ENCODE measurements at places on chromosomes 12 and 14.

DNA sequence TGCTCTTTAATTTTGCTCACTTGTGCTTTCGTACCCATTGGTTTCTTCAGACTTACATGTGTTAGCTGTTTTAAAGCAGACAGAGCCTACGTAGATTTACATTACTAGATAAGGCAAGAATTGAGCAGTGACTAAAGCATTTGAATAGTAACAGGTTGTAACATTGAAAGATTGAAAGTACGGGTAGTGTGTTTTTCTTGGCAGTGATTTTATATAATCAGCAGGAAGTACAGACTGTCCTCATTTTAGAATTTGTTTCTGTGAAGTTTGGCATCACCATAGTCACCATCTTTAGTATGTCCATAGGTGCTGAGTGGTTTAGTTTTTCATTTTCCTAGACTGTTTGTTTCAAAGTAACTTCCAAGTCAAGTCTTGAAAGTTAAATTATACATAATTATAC lies 14.0 kb downstream of the RTRAF start:
- no peak for DNase-seq

GRCh38 chr12:14695715-14696141 lies 671 bp downstream of the GUCY2C start:
- no peak for DNase-seq

DNA sequence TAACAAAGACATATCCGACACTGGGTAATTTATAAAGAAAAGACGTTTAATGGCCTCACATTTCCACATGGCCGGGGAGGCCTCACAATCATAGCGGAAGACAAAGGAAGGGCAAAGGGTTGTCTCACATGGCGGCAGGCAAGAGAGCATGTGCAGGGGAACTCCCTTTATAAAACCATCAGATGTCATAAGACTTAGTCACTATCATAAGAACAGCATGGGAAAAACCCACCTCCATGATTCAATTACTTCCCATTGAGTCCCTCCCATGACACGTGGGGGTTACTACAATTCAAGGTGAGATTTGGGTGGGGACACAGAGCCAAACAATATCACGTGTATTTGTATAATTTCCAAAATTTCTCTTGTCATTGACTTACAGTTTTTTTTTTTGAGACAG lies 5.5 kb upstream of the LMNTD1 start:
- DNase-seq = peak; percentile 0

- no peak for DNase-seq
Observed at GRCh38 chr14:69613312-69614073, 2.1 kb downstream of the SUSD6 start.

- DNase-seq = no peak
Observed at GRCh38 chr14:96705422-96706092, 91.6 kb upstream of the VRK1 start.

GRCh38 chr14:95496111-95496681 lies 20.3 kb downstream of the SYNE3 start:
- DNase-seq = no peak

- no peak for DNase-seq
Observed at GRCh38 chr14:24673534-24674203, 39.7 kb upstream of the GZMB start.

- DNase-seq = no peak
Observed at GRCh38 chr14:51285120-51285519, 45.1 kb downstream of the TMX1 start.

DNA sequence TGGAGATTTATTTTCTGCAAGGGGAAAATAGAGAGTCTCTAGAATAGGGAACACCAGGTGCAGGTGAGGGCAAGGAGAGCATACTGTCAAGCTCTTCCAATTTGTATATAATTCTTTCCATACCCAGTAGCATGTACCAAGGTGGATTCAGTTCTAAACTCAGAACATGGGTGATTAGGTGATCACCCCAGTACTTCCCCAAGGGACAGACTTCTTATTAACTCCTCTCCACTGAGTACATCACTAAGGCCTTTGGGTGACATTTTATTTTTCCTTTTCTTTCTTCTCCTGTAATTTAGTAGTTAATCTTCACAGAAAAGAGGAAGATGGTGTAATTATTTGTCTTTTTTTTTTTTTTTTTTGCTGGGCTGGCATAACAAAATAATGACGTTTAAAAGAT lies 54.2 kb downstream of the DIP2B start:
- DNase-seq = no peak

DNA sequence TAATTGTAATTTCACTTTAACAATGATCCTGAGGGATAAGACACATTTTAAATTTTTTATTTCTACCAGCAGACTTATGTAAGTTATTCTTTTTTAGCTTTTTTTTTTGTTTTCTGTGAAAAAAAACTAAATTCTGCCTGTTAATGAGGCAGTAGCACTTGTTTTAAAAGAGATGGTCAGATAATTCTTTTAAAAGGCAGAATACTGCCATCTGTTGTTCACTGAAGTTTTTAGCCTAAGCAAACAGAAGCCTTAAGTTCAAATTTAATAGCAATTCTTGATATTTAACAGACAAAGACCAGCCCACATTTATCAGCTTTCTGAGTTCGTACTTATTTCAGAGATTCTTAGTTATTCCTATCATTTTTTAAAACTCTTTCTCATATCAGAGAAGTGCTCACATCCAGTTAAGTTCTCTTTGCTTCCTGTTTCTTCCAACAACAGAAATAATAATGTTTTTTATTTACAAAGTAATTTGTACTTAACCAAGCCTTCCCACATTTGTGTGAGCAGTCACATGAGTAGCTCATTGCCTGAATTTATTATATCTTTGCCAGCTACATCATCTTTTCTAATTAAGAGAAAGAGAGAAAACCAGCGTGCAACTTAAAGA lies 93.4 kb upstream of the SLCO1C1 start:
- DNase-seq = no peak

- DNase-seq = no peak
Observed at GRCh38 chr12:85804663-85805062, 31.5 kb downstream of the RASSF9 start.

GRCh38 chr12:46371718-46372543 lies 642 bp downstream of the SLC38A2 start:
- DNase-seq = peak; percentile 39

DNA sequence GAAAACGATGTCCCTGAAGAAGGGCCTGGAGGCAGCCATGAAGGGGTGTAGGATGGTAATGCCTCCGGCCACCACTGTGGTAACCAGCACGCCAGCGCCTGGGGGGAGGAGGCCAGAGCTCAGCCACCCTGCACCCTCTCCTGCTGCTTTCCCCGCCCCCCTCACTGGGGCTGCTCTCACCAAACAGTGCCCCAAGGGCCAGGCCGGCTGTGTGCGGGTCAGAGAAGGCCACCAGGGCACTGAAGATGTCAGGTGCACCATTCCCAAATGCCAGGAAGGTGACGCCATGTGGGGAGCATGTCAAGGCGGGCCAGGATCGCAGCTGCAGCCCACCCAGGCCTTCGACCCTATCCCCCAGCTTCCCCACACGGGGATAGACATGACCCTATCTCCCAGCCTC lies 14.5 kb downstream of the SLC8B1 start:
- no peak for DNase-seq

DNA sequence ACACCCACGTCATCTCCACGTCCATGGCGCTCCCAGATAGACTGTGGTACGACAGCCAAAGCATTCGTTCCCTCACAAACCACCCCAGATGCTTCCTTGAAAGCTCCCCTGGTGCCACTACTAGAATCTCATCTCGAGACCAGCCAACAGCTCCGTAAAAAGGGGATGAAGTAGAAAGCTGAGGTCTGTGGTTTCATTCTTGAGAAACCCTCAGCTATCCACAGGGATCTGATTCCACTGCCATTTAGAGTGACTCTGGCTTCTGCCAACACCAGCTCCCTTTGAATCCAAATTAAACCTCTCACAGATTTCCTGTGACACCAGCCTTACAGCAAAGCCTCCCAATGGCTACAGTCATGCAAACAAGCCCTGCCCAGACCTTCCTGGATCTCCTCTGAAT lies 18.5 kb upstream of the FOXN3 start:
- no peak for DNase-seq

DNA sequence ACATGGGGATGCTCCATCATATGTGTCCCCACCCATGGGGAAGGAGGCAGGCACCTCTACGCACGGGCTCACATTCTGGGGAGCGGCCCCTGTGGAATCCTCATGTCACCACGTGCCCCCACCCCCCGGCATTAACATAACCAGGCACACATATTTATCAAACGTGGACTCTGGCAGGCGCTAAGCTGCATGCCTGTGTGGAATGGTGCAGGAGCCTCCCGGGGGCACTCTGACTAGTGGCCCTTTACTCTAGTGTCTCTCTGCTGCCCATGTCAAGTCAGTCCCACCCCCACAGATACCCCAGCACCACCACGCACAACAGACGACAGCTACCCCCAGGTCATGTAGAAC lies 66.1 kb downstream of the CCDC88C start:
- DNase-seq = no peak

DNA sequence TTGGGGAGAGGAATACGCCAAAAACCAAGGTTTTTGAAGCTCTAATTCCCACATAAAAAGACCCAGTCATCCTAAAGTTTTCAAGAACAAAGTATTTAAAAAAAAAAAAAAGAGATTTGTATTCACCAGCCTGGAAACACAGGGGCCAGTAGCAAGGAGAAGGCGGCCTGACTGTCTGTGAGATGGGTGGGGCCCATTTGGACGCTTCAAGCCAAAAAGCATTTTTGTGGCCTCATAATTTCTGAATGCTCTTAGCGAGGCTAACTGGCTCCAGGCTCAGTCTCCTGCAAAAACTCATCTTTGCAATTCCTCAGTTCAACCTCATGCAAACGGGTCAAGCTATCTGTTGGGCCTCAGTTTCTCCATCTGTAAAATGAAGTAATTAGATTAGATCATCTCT lies 514.1 kb downstream of the MED13L start:
- no peak for DNase-seq

DNA sequence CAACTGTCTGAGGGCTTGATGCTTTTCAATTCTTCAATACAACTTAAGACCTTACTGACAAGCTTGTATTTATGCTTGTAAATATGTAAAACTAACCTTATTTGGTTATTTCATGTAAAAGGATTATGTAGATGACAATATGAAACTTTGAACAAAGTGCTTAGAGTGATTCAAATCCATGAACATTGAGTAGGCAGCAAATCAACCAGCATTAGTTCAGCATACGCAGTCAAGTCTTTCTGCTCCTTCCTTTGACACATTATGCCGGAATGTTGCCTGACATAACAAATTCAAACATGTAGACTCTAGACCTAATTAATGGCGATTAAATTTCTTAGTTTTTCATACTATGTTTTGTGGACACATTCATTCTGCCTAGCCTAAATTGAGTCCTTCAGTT lies 105.2 kb downstream of the FGD4 start:
- no peak for DNase-seq
